ENCODE measurements at places on chromosomes 5 and 9.

DNA sequence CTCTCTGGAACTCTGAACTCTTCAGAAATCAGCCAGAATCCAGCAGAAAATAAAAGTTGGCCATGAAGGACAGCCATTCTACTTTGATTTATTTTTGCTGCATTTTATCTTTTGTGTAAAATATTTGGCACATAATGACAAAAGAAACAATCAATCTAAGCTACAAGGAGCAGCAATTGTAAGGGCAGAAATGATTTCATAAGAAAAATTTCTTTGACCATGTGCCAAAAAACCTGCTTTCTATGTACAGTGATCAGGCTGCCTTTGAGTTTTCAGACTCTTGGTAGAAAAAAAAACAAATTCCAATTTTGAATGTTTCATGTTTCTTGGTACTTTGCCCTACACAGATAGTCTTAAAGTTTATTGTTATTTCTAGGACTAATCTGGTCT lies 69.8 kb upstream of the SLC1A3 start:
- DNase-seq = no peak

DNA sequence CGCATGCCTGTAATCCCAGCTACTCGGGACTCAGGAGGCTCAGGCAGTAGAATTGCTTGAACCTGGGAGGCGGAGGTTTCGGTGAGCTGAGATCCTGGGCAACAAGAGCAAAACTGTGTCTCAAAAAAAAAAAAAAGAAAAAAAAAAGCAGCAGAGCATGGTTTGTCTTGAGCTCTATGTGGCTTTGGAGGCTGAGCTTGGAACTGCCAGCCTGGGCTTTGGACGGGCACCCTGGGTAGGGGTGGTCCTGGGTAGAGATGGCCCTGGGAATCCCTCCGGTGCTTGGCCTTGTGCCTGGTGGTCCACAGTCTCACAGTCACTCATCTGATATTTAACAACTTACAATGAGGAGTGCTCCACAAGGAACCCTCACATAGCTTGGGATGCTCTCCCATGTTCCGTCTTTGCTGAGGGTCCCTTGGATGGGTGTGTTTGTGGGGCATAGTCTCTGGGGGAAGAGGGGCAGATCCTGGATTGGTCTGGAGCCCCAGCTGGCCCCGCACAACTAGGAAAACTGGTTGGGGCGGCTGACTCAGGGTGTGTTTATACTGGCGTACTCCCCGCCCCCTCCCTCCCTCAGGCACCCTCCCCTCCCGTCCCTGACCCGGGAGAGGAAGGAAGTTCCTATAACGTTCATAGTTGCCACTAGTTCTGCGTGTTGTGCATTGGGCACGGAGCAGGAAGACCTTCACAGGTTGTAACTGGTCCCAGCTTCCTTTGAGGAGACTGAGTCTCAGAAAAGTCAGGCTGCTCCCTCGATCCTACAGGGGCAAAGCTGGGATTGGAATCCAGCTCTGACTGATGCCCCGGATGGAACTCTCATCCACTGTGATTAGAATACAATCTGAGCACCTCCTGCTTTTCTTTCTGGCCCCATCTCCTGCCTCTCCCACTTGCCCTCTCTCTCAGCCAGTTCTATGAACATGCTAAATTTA lies 11.2 kb downstream of the IER5L start:
- DNase-seq = no peak

- DNase-seq = no peak
These were observed 36.6 kb downstream of the COL15A1 start for GRCh38 chr9:98980291-98980690.

- DNase-seq = no peak
These were observed 459.6 kb downstream of the RAB3C start for GRCh38 chr5:59042201-59043055.

- no peak for DNase-seq
These were observed 8.1 kb upstream of the RAD23B start for GRCh38 chr9:107274953-107275422.

DNA sequence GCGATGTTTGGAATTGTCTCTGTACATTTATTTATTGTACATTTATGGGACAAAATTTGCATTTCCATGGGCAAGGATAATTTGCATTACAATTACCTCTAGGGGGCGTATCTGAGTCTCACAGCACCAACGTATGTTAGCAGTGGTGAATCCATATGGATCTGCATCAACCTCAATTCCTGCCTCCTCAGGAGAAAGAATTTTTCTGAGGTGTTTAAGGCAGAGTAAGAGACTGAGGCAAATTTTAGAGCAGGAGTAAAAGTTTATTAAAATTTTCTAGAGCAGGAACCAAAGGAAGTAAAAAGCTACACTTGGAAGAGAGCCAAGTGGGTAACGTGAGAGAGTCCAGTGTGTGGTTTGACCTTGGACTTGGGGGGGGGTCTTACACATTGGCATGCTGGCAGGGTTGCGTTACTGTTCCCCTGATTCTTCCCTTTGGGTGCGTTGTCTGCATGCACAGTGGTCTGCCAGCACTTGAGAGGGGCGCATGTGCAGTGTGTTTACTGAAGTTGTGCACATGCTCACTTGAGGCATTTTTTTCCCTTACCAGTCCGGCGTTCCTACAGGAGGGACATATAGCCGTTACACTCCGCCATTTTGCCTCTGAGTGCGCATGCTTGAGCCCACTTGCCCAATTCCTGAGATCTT lies 21.0 kb upstream of the RAB14 start:
- DNase-seq = no peak

GRCh38 chr5:97422678-97423077 lies 239.6 kb upstream of the RIOK2 start:
- DNase-seq = no peak

DNA sequence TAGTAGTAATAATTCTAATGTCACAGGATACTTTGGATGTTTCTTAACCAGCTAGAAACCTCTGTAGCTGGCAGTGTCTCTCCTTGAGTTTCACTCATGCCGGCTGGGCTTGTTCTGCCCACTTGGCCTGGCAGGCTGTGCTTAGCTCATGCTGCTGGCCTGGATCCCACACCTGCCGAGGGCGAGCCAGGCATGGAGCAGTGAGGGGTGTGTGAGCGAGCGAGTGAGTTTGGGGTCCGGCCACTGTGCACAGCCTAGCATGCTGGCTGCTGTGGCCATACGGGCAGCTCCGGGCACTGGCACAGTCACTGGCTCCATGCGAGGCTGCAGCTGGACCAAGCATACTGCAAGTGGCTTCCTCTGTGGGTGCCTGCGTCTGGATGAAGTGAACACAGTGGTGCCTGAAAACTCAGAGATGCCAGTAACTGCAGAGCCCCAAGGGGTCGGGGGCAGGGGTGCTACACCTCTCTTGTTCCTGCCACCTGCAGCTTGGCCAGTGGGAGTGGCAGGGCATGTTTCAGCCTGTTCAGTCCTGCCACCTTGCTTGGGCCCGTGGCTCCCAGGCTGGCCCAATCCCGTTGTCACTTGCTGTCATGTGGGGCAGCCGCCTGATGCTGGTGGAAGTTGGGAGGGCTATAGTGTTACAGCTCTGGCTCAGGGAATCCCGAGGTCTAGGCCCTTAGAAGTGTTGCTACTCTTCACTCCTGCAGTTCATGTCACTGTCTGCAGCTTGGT lies 9.9 kb downstream of the FSD1L start:
- no peak for DNase-seq

DNA sequence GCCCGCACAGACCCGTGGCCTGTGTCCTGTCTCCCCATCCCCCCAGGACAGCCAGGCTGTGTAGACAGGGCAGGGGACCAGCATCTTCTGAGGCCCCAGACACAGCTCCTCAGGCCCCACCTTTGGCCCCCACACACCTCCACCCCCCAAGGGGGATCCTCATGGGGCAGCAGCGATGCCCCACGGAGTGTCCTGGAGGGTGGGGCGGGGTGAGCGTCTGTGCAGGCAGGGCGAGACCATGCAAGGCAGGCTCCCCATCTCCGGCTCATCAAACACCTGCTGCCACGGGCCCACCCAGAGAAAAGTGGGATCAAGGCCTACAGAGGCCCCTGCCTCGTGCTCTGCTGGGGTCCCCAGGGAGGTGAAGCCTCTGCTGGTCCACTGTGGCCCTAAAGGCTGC lies 118.7 kb upstream of the FOXD4L5 start:
- no peak for DNase-seq

GRCh38 chr9:112898872-112899311 lies 8.2 kb upstream of the SLC46A2 start:
- DNase-seq = no peak

DNA sequence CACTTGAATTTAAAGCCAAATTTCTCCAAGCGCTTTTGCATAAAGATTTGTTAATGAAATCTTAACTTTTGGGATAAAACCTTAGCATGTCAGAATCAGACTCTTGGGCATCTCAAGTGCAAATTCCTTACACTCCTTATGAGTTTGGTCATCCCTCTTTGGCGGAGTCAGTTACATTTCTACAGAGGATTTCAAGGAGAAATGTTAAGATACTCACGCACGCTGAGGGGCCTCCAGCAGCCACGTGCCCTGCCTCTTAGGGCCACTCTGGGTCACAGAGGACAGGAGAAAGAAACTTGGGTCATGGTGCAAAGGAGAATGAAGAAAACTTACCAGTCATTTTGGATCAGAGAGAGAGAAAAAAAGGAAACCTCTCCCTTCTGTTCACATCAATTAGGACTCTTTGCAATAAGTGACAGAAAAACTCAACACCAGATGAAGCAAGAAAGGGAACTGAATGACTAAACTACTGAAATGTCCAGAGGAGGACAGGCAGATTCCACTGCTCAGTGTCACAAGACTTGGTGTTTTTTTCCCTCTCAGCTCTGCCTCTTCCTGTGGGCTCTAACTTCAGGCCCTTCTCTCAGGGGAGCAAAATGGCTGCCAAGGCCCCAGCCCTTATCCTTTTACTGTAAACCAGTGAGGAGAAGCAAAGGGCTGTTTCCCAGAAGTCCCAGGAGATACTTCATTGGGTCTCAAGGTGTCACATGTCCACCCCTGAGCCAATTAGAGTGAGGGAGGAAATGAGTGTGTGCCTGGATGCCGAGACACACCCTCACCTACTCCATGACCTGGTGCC lies 63.3 kb upstream of the NFIL3 start:
- no peak for DNase-seq

DNA sequence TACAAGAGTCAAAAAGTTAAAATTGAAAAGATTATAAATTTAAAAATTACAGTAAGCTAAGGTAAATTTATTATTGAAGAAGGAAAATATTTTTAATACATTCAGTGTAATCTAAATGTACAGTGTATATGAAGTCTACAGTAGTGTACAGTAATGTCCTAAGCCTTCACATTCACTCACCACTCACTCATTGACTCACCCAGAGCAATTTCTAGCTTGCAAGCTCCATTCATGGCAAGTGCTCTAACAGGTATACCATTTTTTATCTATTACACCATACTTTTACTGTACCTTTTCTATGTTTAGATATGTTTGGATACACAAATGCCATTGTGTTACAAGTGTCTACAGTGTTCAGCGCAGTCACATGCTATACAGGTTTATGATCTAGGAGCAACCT lies 389.7 kb downstream of the RASEF start:
- DNase-seq = no peak

GRCh38 chr5:53879708-53880323 lies 319.4 kb downstream of the NDUFS4 start:
- no peak for DNase-seq

GRCh38 chr5:172647352-172648012 lies 6.4 kb downstream of the NEURL1B start:
- no peak for DNase-seq

- DNase-seq = no peak
These were observed 87.3 kb downstream of the SEC61B start for GRCh38 chr9:99309141-99309939.

DNA sequence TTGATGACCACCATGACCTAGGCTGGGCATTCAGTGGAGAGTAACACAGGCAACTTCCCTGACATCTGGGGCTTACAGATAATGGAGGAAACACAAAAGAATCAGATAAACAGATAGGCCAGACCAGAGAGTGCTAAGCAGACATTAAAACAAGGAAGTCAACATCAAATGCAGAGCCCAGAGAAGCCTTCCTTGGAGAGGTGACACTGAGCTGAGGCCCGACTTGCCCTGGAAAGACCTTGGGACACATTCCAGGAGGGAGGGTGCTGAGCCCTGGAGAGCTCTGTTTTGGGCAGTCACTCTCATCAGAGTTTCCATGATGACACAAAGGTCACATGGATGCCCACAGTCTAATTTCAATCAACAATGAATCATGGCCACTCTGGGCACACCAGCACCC lies 31.9 kb upstream of the C5orf58 start:
- DNase-seq = no peak

DNA sequence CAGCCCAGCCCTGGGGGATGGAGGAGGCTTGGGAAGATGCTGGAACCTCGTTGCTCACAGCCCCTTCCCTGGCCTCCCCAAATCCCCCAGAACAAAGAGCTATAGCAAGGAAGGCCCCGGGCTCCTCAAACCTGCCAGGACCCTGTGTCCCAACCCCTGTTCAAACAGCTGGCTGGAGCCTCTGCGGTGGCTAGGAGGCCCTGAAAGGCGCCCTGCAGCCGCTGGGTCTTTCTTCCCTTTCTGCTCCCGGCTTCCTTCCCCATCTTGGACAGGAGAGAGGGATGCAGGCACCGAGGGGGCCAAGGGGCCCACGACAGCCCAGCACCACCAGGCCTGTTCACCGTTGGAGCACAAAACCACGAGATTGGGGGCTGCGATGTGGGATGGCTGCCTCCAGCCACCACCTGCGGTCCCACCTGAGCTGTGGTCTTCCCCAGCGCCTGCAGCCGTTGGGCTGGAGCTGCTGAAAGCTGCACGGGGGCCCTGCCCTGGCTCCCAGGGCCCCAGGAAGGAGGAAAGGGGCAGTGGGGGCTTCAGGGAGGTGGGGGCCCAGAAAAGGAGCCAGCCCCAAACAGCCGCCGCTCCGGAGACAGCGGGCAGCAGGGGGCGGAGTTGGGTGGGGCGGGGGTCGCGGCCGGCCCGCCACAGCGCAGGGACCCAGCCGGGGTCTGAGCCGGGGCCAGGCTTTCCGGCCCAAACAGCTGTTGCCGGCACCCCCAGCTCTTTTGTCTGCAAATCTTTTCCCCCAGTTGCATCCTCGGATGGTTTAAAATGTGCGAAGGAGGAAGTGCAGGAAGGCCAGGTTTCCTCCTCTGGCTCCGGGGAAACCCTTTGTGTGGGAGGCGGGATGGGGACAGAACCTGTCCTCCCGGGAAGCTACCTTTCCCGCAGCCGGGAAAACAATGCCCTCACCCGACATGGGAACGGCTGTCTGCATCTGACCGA lies 16.1 kb downstream of the NOTCH1 start:
- no peak for DNase-seq

GRCh38 chr9:129336601-129337331 lies 158.7 kb upstream of the IER5L start:
- DNase-seq = peak; percentile 46

- no peak for DNase-seq
These were observed 12.3 kb upstream of the OBP2A start for GRCh38 chr9:135533674-135534073.

DNA sequence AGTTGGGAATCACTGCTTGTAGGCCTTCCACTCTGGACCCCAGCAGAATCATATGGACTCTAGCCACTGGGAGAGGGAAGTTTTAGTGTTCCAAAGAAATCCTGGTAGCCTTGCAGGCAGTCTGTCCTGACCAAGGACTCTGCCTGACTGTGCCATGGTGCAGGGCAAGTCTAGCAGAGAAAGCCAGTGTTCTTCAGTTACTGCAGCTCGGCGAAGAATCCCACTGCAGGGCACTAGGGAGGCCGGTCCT lies 20.3 kb upstream of the MATR3 start:
- DNase-seq = no peak

GRCh38 chr9:128416014-128416413 lies 4.6 kb upstream of the CERCAM start:
- DNase-seq = no peak

GRCh38 chr5:56099346-56099745 lies 104.6 kb upstream of the IL6ST start:
- no peak for DNase-seq

GRCh38 chr5:38639377-38640358 lies 83.2 kb upstream of the LIFR start:
- DNase-seq = no peak

- DNase-seq = no peak
These were observed 152.2 kb downstream of the CAVIN4 start for GRCh38 chr9:100730086-100730485.
